ENCODE measurements at places on chromosomes 16 and 17. TPM values are rescaled to one million over a fixed set of nuclear protein-coding genes. Genes with fewer than 3 reads are reported as not detected.

Gene USP6
- total RNA-seq = 0.05 TPM

Gene HID1
- total RNA-seq = 7.2 TPM

Gene TPSB2
- total RNA-seq = 3.6 TPM

Gene OR2C1
- total RNA-seq = 0.22 TPM

Gene CACNG3
- total RNA-seq = not detected

Gene TRPV2
- total RNA-seq = 6.7 TPM

Data from left ventricle myocardium inferior (tissue), 1 donor.